ENCODE measurements at places on chromosomes 5 and 9. TPM values are rescaled to one million over a fixed set of nuclear protein-coding genes. Genes with fewer than 3 reads are reported as not detected.

DNA sequence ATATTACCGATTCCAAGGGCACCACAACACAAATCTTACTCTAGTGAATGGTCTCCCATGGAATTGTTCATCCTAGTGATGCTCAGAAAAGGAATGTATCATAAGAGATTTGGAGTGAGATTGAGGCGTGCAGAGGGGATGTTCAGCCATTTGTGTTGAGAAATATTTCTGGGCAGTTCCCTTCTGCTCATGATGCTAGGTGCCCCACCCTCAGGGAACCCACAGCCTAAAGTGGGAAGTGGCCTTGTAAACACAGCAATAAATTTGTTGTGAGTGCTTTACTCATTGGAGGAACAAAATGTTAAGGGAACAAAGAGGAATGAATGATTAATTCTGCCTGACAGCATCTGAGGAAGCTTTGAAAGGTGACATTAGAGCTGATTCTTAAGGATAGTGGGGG, 129.9 kb downstream of the TLE4 start:
- H3K27me3 ChIP-seq: 0 out of 2 replicates have a peak, but pooled peaks cover 8% of the 10 kb centered on the region
- H3K4me1 ChIP-seq: no peaks in the 10 kb centered on the region
- H3K27ac ChIP-seq: no peak overlapping the region
- no peak overlapping the region for H3K4me3 ChIP-seq

DNA sequence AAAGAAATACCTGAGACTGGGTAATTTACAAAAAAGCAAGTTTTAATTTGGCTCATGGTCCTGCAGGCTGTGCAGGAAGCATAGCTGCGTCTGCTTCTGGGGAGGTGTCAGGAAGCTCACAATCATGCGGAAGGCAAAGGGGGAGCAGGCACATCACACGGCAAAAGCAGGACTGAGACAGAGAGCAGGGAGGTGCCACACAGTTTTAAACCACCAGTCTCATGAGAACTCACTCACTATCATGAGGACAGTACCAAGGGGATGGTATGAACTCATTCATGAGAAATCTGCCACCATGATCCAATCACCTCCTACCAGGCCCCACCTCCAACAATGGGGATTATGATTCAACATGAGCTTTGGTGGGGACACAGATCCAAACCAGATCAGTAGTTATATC, 96.2 kb downstream of the OSTF1 start:
- no peak for DNase-seq
- no peaks in the 10 kb centered on the region for H3K27me3 ChIP-seq
- H3K36me3 ChIP-seq: no peaks in the 10 kb centered on the region
- H3K27ac ChIP-seq: no peak overlapping the region
- no peak overlapping the region for H3K4me3 ChIP-seq

DNA sequence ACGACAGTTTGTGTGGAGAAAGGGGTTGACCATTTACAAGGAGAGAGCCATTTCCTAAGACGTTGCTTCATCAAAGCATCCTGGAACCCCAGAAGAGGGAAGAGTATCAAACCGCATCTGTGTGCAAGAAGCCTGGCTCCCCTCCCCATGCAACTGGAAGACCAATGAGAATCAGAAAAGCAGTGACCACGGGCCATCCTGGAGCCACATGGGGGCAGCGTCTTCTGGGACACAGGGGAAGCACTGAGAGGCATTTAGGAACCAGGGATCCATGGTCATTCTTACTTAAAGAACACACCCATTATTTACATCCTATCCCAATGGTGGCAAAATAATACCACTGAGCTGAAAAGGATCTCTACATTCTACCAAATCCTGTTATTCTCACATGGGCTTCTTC, 29.3 kb downstream of the SEMA5A start:
- H3K4me1 ChIP-seq: no peaks in the 10 kb centered on the region
- DNase-seq: no peak
- H3K4me3 ChIP-seq: no peak overlapping the region
- H3K27me3 ChIP-seq: no peaks in the 10 kb centered on the region
- H3K27ac ChIP-seq: no peak overlapping the region

DNA sequence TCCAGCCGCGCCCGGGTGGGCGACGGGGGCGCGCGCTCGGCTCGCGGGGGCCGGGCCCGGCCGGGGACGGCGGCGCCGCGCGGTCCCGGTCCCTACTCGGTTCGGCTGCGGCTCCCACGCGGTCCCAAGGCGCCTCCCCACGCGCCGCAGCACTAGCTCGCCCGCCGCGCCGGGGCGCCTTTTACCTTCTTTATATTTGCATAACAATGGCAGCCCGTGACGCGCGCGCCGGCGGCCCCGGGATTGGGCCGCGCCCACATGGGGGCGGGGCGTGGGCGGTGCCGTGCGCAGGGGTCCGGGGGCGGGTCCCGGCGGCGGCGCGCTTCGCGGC, at the start of gene NRARP:
Gene NRARP (minus strand): TSS at position 154 of the 331 bp plus-strand sequence. CDS start 343 bp downstream, outside the sequence.
- DNase-seq: peak; percentile 63
- peaks cover 20% of the 10 kb centered on the region for H3K4me1 ChIP-seq
- H3K27ac ChIP-seq: peak within 1 kb of the TSS; percentile 75
- peak within 1 kb of the TSS; percentile 98 for H3K4me3 ChIP-seq

DNA sequence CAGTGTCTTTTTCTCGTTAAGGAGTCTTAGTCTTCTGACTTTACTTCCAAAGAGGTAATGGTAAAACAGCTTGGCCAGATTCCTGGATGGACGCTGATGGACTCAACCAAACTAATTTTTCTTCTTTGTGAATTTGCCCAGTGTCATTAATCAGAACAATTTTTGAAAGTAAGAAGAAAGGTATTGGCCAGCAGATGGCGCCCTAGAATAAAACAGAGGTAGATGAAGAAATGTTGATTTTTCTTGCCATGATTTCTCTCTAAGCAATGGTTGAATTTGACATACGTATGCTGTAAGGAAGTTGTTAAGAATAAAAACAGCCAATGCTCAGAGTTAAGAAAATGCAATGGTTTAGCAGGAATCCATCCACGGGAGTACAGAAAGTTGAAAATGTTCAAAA, 500.0 kb downstream of the DIRAS2 start:
- H3K27ac ChIP-seq: no peak overlapping the region
- peak; percentile 36 for DNase-seq
- no peaks in the 10 kb centered on the region for H3K36me3 ChIP-seq
- H3K4me1 ChIP-seq: no peaks in the 10 kb centered on the region
- H3K4me3 ChIP-seq: no peak overlapping the region
- H3K27me3 ChIP-seq: peaks cover 19% of the 10 kb centered on the region

DNA sequence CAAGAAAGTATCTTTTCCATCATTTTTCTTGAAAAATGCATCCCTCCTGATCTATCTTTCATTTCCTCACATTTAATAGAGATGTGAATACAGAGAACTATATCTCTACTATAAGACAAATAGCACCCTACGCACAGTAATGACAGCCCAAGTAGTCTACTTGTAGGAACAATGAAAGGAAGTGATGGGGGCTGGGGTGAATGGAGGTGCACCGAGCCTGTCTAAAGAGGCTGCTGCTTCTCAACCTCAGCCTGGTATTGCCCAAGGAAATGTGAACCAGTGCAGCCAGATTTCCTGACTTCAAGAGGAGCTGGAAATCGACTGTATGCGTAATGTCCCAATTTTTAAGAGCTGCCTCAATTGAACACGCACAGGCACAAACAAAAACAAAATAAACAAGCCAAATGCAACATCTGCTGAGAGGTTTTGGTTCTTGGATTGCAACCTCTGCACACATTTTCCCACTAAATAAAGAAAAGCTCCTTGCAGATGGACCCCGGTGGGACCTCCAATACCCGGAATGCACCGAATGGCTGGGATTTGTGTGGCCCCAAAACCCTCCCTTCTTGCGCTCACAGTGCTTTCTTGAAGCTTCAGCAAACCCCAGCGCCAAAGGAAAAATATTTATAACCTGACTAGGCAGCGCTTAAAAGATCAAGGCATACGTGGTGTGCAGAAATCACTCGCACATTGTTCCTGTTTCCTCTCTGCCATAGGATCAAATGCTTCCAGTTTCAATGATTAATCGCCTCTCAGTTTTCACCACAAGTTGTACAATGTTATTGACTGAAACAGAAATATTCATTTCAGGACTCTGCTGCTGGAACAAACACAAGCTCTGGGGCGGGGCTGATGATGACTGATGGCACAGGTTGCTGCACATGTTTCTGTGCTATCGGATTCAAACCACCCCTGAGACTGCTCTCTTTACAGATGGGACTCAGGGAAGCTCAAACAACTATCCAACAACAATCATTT, 68.3 kb downstream of the KCNIP1 start:
- H3K27me3 ChIP-seq: no peaks in the 10 kb centered on the region
- H3K4me3 ChIP-seq: peak overlapping the region; percentile 24
- H3K27ac ChIP-seq: peak overlapping the region; percentile 26
- no peaks in the 10 kb centered on the region for H3K36me3 ChIP-seq
- peaks cover 32% of the 10 kb centered on the region for H3K4me1 ChIP-seq

- H3K4me1 ChIP-seq: no peaks in the 10 kb centered on the region
- no peak overlapping the region for H3K4me3 ChIP-seq
- DNase-seq: no peak
- H3K27me3 ChIP-seq: no peaks in the 10 kb centered on the region
These were observed 34.2 kb upstream of the SUB1 start for GRCh38 chr5:32551194-32551593.

DNA sequence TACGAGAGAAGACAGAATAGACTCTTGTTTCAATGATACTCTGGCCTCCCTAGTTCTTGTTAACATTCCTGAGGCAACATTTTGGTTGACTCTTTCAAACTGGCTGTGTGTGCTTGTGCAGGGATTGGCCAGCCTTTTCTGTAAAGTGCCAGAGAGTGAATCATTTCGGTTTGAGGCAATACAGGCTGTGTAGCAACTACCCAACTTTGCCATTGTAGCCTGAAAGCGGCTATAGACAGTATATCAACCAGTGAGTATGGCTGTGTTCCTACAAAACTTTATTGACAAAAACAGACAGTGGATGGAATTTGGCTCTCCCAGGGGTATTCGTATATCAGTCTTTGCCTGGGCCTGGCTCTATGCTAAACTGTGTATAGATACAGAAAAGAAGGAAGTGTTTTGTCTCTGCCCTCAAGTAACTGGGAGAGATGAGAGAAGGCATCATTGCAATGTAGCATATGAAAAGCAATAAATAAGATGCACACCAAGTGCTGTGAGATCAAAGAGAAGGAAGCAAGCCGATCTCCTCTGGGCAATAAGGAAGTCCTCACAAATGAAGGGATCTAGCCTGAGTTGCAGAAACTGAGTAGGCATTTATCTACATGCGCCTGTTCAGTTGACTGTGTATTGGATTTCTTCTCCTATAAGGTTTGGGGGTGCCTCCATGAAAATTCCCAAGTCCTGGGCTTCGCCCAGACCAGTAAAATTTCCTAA, 568.0 kb upstream of the KLF4 start:
- H3K27ac ChIP-seq: peak overlapping the region; percentile 96
- no peaks in the 10 kb centered on the region for H3K36me3 ChIP-seq
- H3K27me3 ChIP-seq: no peaks in the 10 kb centered on the region
- H3K4me3 ChIP-seq: no peak overlapping the region

DNA sequence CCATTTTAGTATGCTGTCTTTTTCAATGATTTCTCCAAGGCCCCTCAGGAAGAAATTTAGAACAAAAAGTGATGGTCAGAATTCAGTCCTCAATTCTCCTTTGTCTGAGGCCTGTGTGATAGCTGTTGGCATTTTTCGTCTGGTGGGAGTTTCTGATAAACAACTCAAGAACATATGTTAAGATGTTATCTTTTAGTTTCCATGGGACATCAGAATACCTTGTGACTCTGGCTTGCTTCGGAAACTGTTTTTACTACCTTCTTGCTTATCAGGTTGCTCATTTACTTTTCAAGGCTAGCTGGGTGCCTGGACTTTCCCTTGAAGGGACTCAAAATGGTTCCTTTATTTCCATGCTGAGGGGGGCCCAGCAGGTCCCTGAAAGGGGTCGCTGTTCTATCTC, 97.2 kb downstream of the INVS start:
- no peak overlapping the region for H3K27ac ChIP-seq
- no peaks in the 10 kb centered on the region for H3K36me3 ChIP-seq
- no peak for DNase-seq
- H3K27me3 ChIP-seq: no peaks in the 10 kb centered on the region
- H3K4me3 ChIP-seq: no peak overlapping the region

GRCh38 chr9:20568400-20568799, 53.9 kb downstream of the MLLT3 start:
- peaks cover 22% of the 10 kb centered on the region for H3K4me1 ChIP-seq
- no peaks in the 10 kb centered on the region for H3K36me3 ChIP-seq
- no peak for DNase-seq
- H3K4me3 ChIP-seq: no peak overlapping the region
- no peaks in the 10 kb centered on the region for H3K27me3 ChIP-seq
- no peak overlapping the region for H3K27ac ChIP-seq

DNA sequence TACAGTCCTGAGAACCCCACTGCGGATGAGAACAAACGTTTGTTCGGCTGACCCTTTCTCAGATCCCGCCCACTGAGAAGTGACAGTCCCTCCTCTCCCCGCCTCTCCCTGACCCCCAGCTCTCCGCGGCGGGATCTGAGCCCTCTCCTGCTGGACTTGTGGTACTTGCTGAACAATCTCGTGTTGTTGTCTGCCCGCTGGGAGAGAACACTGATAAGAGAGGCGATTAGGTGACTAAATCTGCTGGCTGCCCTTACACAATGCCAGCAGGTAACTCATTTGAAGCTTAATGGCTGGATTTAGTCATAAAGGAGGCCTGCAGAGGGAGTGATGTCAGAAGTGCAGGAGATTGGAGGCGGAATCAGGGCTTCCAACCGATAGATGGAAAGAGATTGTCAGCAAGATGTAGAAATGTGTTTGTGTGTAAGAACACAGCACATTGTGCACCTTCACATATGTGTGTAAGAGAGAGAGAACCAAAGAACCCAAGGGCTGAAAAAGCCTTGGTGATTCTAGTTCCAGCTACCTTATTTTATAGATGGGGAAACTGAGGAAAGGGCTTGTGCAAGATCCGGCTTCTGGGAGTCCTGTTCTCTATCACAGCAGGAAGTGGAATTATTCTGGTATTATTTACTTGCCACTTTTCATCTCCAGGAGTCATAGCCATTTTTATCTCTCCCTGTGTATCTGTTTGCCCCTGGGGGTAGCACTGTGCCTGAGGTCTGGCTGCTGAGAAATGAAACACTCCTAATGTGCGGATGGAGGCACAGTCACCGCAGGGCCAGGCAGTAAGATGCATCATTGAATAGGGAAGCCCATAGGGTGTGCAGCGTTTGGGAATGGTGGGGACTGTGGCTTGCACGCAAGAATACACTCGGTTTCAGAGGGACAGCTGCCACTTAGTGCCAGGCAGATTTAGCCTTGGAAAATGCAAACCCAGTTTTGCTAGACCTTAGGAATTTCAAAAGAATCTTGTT, 203.7 kb upstream of the MSX2 start:
- peaks cover 22% of the 10 kb centered on the region for H3K27me3 ChIP-seq
- no peak overlapping the region for H3K4me3 ChIP-seq
- H3K4me1 ChIP-seq: 0 out of 2 replicates have a peak, but pooled peaks cover 5% of the 10 kb centered on the region
- peak; percentile 44 for DNase-seq
- no peaks in the 10 kb centered on the region for H3K36me3 ChIP-seq
- no peak overlapping the region for H3K27ac ChIP-seq

DNA sequence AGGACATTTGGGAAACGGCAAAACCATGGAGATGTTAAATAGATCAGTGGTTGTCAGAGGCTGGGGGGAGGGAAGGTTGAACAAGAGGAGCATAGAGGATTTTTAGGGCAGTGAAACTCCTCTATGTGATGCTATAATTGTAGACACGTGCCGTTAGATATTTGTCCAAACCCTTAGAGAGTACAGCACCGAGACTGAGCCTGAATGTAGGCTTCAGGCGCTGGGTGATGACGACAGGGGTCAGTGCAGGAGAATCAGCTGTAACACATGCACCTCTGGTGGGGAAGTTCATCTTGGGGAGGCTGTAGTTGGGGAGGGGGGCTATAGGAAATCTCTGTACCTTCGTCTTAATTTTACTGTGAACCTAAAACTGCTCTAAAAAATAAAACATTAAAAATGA, 22.2 kb upstream of the CLPTM1L start:
- no peaks in the 10 kb centered on the region for H3K36me3 ChIP-seq
- H3K4me3 ChIP-seq: no peak overlapping the region
- no peaks in the 10 kb centered on the region for H3K4me1 ChIP-seq
- H3K27me3 ChIP-seq: peaks cover 98% of the 10 kb centered on the region
- DNase-seq: no peak

The PCDHA13 gene
- total RNA-seq: not detected

The HAVCR2 gene
- total RNA-seq: 0.25 TPM

The CD14 gene
- 0.35 TPM for total RNA-seq

The SLC46A2 gene
- not detected for total RNA-seq

The SH3GL2 gene
- total RNA-seq: not detected

All from PC-9 (cell line).